Stimulated activated CD4-positive, alpha-beta T cell treated with anti-CD3 and anti-CD28 coated beads, Interleukin-15, amount 100 ng/mL, for 1 hour (primary cell): ENCODE measurements at places on chromosomes 3 and 15.

GRCh38 chr15:60479361-60480110, 594 bp upstream of the ICE2 start:
- no peak for DNase-seq

GRCh38 chr3:52671676-52672075, 14.0 kb downstream of the PBRM1 start:
- DNase-seq: no peak

DNA sequence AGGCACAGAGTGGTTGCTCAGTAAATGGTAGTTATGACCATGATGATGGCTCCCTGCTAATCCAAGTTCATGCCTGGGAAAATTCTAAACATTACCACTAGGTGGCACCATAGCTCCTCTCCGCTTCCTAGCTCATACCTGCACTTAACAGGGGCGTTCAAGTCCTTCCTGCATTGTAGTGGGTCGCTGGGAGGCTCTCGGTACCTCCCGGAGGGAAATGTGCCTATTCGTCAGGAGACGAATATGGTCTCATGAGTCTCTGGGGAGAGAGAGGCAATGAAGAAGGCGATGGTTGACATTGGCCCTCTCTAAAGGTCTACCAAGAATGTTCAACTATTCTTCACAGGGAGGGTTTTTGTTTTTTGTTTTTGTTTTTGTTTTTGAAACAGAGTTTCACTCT, 10.9 kb downstream of the MESP1 start:
- DNase-seq: peak; percentile 21

DNA sequence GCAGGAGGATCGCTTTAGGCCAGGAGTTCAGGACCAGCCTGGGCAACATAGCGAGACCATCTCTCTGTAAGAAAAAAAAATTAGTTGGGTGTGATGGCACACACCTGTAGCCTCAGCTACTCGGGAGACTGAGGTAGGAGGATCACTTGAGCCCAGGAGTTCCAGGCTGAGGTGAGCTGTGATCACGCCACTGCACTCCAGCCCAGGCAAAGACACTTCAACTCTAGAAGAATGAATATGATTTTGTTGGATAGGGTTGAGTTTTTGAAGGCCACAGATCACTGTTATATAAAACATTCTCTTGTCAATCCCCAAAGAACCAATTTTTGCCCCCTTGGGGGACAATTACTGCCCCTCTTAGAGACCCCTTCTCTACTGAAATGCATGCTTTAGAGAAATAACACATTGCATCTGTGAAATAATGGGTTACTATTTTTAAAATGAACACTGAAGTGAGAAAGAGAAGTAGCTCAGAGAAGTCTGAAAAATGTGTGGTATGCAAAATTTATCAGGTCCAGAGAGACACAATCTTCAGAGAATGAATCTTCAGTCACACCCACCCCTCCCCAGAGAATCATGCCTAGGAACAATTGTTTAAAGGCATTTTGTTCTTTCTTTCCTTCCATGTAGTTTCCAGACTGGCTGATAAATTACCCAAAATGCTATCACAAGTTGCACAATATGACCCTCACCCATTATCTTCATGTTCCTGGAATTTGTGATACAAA, 42.7 kb downstream of the METTL6 start:
- DNase-seq: no peak

GRCh38 chr3:77326586-77326985, 286.7 kb downstream of the ROBO2 start:
- DNase-seq: no peak

- DNase-seq: no peak
Observed at GRCh38 chr3:172126741-172127140, 87.4 kb downstream of the FNDC3B start.

- DNase-seq: no peak
Observed at GRCh38 chr15:94026458-94027304, 204.7 kb upstream of the MCTP2 start.

- no peak for DNase-seq
Observed at GRCh38 chr15:71611553-71612396, 198.6 kb upstream of the NR2E3 start.

GRCh38 chr15:83365370-83365938, 81.0 kb upstream of the BNC1 start:
- DNase-seq: no peak

DNA sequence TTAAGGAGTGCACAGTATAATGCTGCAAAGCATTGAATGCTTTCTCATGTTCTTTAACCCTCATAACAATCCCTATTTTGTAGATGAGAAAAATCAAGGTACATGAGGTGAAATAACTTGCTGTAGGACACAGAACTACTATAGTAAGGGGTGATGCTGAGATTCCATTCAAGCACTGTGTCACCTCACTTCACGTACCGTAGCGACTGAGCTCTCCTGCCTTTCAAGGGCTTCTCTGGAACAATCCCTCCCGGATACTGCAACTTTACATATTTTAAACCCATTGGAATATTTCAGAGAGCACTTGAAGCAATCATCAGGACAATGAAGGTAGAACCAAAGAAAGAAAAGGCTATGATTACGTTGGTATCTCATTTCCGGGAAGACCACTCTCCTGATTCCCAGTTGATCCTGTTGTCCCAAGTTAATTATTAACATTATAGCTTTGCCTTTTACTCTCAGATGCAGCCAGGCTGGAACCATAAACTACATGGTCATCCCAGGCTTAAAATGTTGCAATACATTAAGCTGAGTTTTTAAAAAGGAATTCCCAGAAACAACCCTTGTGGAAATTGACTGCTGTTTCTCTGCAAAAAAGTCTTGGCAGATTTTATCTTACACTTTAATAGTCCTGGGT, 252.2 kb upstream of the IGF1R start:
- DNase-seq: no peak

- no peak for DNase-seq
Observed at GRCh38 chr15:84112025-84112424, 123.5 kb upstream of the GOLGA6L4 start.

DNA sequence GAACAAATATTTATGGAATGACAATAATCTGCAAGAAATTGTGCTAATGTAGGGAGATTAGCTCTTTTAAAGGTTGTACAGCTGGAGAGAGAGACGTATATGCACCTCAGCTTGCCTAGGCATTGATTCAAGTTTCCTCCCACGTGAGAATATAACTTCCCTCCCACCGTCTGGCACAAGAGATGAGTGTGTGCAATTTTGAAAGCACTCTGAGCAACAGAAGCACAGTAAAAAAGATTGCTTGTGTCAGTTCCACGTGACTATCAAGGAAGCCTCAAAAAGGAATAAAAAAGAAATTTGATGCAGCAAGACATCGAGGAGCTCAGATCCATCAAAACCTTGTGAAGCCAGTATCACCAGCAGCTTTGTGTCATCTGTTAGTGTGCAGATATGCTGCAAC, 435.3 kb downstream of the TUSC7 start:
- DNase-seq: no peak

GRCh38 chr15:57134071-57134605, 215.7 kb downstream of the TCF12 start:
- DNase-seq: no peak

DNA sequence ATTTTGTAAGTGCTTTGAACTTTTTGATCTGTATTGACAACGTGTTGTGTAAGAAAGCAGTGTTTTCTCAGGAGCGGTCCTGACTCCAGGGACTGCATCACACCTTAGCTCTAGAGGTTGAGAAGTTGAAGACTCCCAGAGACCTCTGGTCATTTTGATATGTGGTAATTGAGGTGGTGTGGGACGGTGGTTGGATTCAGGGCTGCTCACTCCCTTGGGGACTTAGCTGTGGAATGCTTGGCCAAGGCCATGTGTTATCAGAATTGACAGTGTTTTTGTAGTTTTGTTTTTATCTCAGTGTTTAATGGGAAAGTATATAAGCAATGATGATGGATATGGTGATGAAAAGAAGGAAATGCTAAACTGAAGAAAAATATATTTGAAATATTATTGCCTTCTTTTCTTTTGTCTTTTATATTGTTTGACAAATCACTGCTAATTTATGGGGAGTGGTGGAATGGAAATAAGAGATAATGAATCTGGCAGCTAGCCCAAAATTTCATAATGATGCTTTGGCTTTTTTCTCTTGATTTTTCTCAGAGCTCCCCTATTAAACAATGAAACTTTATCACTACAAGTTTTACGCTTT, 16.0 kb downstream of the CMSS1 start:
- no peak for DNase-seq

- no peak for DNase-seq
Observed at GRCh38 chr15:65020419-65020818, 9.0 kb downstream of the MTFMT start.

- no peak for DNase-seq
Observed at GRCh38 chr3:76552653-76553052, 487.2 kb upstream of the ROBO2 start.

DNA sequence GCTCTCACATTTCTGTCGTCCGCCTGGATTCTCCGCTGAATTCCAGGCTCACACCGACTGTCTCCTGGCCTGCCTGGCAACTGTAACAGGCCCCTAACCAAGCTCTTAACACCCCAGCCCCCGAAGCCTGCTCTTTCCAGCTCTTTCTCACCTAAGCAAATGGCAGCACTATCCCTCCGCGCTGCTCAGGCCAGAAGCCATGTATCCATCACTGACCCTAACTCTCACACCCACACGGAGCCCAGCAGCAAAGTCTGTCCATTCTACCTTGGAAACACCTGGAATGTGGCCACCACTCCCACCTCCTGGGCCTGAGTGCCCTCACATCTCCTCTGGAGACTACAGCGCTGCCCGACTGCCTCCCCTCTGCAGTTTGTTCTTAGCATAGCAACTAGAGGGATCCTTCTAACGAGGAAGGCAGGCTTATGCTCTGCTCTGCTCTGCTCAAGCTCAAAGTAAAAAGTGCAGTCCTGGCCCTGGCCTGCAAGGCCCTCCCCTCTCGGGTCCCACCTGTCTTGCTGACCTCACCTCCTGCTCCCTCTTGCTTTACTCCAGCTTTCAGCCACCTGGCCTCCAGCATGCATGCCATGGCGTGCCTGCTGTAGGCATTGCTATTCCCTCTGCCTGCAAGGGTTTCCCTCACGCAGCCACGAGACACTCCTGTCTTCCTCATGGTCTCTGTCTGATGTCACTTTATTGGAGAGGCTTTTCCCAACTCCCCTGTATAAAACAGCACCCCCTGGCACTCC, 27.2 kb downstream of the FEM1B start:
- DNase-seq: no peak

GRCh38 chr3:112327371-112327951, 5.5 kb upstream of the CD200 start:
- no peak for DNase-seq

DNA sequence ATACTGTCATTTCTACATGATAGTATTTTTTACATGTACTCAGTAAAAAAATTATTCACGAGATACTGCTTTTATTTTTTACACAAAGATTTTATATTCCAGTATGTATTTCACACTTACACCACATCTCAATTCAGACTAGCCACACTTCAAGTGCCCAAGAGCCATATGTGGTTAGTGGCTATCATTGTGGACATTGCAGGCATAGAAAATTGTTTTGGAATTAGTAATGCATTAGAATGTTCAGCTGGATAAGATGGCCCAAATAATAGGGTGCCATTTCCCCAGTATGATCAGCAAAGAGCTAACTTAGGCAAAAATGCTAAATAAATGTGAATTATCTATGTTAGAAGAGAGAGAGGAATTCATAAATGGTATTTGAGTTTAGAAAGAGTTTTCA, 203.8 kb upstream of the MCTP2 start:
- no peak for DNase-seq

DNA sequence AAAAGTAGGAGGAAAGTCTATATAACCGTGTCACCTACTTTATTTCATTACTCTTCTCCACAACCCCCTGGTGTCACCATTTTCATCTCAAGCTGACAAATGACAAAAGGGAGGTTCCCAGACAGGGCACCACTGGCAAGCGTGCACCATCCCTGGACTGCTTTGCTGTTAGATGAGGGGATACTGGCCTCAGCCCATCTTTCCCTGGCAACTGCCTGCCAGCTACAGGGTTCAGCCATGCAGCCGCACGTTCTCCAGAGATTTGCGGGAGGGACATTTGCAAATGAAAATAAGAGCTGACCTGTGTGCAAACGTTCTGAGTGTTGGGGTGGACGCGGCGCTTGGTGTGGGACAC, 660 bp downstream of the UROC1 start:
- DNase-seq: no peak

DNA sequence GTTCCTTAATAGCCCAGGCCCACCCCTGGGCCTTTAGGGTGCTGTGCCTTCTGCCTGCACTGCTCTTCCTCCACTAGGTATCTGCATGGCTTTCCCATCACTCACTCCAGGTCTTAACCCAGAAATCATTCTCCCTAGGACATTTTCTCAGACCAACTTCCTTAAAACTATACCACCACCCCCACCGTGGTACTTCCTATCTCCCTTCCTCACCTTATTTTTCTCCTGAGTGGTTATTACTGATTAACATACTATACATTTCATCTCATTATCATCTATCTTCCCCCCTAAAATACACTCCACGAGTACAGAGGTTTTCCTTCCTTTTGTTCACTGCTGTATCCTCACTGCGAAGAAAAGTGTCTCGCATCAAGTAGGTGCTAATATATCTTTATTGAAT, 115.2 kb downstream of the ANO10 start:
- no peak for DNase-seq

DNA sequence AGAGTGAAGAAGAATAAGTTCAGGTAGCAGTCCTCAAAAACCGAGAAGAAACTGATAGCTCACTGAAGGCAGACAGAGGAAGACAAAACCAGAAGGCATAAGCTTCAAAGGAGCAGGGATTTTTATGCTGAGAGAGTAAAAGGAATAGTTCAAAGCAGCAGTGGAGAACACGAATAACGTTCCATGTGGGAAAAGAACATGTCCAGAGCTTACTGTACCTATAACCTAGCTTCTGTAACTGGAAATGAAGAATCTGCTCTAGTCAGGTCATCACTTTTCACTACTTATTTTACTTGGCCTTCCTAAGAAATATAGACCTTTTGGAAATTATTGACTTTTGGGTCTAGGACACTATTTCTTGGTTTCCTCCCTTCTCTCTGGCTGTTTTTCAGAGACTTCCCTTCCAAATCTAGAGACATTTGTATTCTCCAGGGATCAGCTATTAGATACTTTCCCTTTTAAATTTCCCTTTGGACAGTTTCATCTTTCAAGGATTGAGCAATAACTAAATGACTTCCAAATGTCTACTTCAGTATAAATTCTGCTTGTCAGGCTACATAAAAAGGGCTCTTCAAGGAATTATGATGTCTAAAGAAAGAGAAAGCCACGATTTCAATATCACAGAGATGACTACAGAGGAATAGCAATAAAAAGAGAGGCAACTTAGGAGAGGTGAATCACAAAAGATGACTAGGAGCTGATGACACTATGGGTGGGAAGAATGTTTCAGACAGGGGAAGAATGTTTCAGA, 46.7 kb downstream of the UBE3A start:
- DNase-seq: no peak

- DNase-seq: no peak
Observed at GRCh38 chr3:10150987-10151386, 9.4 kb downstream of the VHL start.
